ENCODE measurements at places on chromosomes 1 and 21.

DNA sequence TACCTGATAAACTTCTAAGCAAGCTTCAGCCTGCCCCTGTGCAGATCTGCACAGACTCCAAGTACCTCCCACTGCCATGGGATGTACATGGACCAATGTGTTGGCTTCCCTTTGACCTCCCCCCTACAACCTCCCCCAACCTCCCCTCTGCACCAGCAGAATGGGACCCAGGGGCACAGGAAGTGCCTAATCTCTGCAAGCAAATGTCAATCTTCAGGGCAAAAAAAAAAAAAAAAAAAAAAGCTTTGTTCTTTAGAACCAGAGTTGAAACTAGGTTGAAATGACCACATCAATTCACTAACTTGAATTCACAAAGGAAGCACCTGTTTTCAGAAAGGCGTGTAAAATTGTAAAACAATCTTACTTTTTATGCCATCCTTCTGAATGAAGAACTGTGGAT lies 53.9 kb upstream of the TIAM1 start:
- no peak for DNase-seq

GRCh38 chr1:14516974-14517840 lies 81.3 kb upstream of the KAZN start:
- DNase-seq, result no peak

GRCh38 chr1:245859493-245860114 lies 647.5 kb downstream of the SMYD3 start:
- no peak for DNase-seq

- no peak for DNase-seq
Measured at GRCh38 chr1:234722270-234722704, 112.3 kb upstream of the IRF2BP2 start.

DNA sequence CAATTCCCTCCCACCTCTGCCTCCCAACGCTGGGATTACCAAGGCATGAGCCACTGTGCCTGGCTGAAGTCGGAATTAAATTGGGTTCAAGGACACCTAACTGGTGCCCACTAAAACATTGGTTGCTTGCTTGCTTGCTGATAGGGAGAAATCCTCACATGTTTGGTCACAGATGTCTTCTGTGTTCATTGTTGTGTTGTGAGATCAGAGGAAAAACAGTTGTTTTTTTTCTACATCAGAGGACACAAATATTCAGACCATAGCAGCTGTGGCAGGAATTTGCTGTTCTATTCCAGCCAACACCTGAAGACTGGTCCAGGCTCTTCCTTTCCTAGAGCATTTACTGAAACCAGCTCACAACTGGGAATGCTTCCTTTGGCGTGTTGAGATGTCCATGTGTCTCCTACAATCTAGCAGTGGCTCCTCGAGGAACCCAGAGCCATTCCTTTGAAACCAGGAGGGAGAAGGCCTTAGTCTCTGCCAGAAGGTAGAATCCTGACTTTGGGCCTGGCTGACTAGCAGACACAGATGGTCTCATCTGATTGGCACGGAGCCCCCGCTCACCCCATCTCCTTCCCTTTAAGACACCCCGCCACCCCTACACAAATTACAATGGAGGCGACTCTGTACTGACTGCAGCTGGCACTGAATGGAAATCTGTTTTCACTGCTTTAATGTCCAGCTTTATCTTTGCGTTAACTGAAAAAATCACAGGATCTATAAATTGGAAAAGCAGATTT lies 24.3 kb upstream of the TRIM17 start:
- DNase-seq, result no peak

- DNase-seq, result no peak
Measured at GRCh38 chr1:3522564-3523265, 68.2 kb downstream of the ARHGEF16 start.

DNA sequence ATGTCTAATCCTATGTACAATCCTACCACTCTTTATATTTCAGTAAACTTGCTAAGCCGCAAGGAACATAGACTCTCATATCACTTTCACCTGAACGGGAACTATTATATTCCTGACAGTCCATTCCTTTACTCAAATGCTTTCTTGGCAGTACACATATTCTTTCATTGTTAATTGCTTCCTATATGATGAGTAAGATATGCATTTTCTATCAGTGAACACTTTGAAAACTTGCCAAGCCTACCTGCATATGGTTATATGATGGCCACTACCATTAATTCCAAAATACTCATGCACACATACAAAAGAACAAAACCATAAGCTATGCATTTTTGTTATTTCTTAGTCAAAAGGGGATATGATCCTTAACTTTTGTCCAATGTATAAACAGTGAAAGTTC lies 341.5 kb downstream of the VAV3 start:
- DNase-seq, result no peak

GRCh38 chr1:235266967-235267366 lies 61.0 kb downstream of the ARID4B start:
- DNase-seq, result no peak

GRCh38 chr1:33599516-33600115 lies 127.2 kb downstream of the ZSCAN20 start:
- DNase-seq, result no peak

DNA sequence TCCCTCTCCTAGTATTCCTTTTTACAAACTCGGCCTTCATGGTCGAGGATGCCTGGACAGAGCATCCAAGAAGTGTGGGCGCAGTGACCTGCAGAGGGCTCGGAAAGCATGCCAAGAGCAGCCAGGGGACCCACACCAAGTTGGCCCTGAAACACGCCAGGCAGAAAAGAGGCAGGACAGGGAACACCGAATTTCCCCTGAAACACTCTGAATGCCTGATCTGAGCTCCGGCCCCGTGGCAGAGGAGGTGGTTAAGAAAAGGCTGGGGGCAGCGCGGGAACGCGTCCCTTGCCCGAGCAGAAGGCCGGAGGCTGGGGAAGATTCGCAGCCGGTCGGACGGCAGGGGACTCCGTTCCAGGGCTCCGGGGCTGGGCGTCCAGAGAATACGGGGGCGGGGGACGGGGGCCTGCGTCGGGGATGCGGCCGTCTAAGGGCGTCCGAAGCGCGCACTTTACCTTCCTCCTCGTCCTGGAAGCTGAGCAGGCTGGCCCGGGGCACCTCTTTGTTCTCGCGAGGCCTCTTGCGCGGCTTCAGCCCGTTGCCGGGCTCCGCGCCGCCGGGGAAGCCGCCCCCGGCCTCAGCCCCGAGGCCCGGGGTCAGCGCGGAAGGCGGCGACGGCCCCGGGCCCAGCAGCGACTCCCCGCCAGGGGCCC lies 558 bp downstream of the PAXBP1 start:
- DNase-seq, result peak; percentile 60

DNA sequence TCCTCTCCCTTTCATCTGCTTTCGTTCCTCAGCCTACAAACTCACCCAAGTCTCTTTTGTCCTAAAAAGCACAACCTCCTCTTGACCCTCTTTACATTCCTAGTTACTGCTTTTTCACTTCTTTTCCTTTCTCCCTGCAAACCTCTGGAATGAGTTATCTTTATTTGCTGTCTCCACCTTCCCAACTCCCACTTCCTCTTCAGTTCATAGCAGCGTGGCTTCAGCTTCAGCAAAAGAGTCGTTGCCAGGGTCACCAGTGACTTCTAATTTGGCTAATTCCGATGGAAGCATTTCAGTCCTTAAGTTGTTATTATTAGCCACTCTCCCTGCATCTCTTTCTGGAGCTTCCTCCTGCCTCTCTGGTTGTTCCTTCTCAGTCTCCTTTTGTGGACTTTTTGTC lies 6.2 kb upstream of the TMEM54 start:
- no peak for DNase-seq

GRCh38 chr21:44537930-44538911 lies 1.8 kb downstream of the KRTAP10-1 start:
- no peak for DNase-seq

DNA sequence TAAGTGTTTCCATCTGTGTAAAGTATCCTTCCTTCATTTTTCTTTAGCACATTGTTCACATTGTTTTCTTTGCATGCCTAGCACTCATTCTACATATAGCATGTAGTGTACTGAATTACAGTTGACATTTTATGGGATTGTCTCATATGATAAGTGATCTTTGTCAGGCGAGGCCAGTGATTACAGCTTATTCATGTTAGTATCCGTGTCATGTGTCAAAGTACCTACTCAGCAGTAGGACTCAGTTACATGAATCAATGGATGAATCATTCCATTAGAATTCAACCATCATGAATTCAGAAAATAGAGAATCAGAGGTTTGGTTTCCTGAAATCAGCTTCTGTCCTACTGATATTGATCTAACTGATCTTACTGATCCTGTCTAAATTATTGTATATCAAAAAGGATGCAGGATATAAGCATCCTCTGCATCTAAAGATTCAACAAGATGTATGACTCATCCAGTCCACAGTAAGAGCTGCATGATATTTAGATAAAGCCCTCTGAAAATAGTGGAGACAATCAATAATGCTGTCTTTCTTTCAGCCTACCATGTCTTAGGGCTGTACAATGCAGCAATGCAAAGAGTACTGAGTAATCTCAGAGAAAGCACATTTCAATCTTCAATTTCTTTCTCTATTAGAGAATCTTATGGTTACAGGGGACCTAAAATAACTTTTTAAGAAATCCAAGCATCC lies 20.7 kb upstream of the HRNR start:
- no peak for DNase-seq

DNA sequence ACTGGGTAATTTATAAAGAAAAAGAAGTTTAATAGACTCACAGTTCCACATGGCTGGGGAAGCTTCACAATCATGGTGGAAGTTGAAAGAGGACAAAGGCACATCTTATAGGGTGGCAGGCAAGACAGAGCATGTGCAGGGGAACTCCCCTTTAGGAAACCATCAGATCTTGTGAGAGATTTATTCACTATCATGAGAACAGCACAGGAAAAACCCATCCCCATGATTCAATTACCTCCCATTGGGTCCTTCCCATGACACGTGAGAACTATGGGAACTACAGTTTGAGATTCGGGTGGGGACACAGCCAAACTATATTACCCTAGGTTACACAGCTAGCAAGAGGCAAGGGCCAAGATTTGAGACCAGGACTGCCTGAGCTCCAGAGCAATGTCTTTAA lies 30.4 kb upstream of the SOX13 start:
- no peak for DNase-seq

GRCh38 chr1:208172423-208173145 lies 71.6 kb downstream of the PLXNA2 start:
- DNase-seq, result no peak

- no peak for DNase-seq
Measured at GRCh38 chr1:44505210-44505993, 100.3 kb downstream of the RNF220 start.

DNA sequence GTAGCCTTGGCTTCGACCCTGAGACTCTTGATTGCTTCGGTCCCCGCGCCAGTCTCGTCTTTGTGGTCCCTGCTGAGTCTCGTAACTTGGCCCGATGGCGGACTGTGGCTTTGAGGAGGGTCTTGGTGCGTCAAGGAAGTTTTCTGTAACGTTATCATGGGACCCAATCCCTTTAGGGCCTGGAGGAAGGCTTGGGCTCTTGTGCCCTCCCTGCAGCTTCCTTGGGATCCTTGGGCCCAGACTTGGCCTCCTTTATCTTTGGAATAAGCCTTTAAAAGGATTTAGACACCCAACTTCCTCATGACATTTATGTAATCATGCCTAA lies 371 bp downstream of the ZMPSTE24 start:
- no peak for DNase-seq

- DNase-seq, result no peak
Measured at GRCh38 chr1:202505356-202505755, 156.9 kb downstream of the PPP1R12B start.

- DNase-seq, result no peak
Measured at GRCh38 chr1:22494943-22495579, 43.4 kb downstream of the ZBTB40 start.

- DNase-seq, result no peak
Measured at GRCh38 chr1:183962903-183963302, 74.6 kb downstream of the COLGALT2 start.

DNA sequence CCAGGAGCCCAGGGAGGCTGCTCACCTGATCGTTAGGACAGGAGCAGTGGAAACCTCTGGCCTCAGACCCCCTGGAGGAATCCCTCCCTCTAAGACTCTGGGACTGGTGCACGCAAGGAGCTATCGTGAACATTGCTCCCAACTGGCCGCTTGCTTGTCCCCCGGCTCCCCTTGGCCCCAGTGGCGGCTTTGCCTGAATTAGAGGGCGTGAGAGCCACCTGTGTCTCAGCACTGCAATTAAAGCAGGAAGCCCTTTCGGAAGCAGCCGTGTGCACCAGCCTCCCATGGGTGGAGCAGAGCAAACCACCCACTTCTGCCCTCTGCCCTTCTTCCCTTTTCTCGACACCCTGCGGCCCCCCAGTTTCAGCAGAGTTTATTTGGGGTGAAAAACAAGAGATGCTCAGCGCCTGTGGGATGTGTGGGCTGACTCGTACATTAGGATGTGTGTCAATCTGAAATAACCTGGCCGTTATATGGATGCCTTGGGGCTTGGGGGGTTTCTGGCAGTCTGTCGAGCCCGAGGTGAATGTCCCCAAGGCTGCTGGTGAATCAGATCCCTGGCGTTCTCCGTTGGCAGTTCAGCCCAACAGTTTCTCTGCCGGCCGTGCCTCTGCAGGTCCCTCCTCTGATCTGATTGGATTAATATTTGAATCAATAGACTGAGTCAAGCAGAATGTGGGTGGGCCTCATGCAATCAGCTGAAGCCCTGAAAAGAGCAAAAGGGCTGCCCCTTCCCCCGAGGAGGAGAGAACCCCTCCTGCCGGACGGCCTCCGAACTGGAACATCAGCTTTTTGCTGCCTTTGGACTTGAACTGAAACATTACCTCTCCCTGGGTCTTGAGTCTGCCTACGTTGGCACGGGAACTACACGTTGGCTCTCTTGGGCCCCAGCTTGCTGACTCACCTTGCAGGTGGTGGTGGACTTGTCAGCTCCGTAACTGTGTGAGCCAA lies 7.3 kb upstream of the UMODL1 start:
- DNase-seq, result peak; percentile 58

DNA sequence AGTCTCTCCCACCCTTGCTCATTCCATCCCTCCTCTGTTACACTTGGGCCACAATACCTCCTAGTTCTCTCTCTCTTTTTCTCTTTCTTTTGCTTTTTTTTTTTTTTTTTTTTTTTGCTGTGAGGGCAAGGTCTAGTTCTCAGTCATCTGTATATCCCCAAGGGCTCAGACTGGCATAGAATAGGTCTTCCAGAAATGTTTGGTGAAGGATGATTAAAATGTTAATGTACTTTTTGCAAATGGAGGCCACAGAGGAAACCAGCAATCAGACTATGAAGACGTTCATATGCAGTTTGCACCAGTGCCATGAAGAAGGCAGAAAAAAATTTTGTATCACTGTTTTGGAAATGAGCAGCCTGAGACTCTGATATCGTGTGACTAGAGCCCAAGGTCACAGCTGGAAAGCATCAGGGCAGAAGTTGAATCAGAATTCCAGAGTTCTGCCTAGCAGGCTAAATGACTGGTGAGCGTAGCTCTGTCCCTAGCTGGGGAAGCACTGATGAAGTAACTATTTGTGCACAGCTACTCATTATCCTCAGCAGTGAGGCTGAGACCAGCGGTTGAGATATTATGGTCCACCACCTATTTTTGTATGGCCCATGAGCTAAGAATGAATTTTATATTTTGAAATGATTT lies 186.5 kb downstream of the TGFBR3 start:
- DNase-seq, result no peak
